Thymus (tissue), 14 donors: ENCODE measurements at places on chromosomes 13 and 19.
A peak's percentile ranks its signal among the peaks of the same experiment; 100 is the strongest.

- DNase-seq: no peak
These were observed 11.3 kb upstream of the ERICH6B start for GRCh38 chr13:45626731-45627374.

DNA sequence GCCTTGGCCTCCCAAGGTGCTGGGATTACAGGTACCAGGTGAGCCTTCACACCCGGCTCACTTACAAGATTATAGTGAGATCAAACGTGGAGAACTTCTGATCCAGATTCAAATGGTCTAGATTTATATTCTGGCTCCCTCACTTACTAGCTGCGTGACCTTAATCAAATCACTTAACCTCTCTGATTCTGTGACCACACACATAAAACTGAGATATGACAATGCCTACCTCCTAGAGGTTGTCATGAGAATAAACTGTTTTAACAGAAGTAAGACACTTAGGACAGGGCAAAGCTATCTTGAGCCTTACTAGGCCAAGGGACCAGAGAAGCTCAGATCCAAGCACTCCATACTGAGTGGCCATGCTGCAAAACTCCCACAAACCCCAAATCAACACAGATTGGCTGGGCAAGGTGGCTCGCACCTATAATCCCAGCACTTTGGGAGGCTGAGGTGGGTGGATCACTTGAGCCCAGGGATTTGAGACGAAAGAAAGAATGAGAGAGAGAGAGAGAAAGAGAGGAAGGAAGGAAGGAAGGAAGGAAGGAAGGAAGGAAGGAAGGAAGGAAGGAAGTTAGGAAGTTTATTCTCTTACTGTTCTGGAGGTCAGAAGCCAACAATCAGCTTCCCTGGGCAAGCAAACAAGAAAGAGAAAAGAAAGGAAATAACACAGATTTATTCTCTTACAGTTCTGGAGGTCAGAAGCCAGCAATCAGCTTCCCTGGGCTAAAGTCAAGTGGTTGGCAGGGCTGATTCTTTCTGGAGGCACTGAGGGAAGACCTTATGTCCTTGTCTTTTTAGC is 46.1 kb upstream of the MAP3K10 start:
- DNase-seq: no peak

DNA sequence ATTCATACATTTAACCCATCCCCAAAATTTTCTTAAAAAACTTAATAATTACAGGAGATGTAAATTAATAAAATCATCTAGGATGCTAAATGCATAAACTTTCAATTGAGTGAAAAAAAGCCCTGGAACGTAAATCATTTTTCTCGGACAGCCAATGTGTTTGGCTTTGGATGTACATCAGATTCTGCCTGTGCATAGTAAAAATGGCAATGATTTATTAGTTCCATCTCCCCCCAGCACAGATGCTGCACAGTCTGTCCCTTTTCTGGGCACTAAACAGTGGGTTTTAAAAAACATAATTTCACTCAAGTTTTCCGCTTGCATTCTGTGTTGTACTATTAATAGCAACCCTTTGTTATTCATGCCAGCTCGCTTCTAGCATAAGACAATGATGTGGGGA is 147.7 kb downstream of the TM9SF2 start:
- DNase-seq: no peak

DNA sequence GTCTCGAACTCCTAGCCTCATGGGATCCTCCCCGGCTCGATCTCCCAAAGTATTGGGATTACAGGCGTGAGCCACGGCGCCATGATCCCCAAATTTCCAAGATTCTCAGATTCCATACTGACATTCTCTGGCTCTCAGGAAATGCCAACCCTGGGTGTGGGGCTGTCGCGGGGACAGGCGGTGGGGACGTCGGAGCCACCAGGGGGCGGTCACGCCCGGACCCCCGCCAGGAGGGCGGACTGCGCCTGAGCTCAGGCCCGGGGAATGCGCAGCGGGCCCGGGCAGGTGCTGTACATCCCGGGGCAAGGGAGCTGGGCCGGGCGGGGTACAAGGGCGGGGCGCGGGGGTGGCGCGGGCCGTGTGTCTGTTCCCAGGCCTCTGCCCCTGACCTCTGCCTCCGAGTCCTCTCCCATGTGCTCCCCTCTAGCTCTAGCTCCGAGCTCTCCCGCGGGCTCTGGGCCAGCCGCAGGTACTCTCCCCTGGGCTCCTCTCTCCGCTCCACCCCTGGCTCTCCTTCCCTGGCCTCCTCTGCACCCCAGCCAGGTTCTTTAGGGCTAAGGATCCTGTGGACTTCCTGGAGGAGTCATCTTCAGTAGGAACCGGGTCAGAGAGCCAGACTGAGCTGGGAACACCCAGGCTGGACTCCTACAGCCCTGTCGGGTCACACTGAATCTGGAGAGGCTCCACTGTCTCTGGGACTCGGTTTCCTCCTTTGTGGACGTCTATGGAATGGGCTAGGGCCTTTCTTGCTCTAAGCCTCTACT is 2.4 kb downstream of the PPP1R13L start:
- DNase-seq: peak; percentile 49

DNA sequence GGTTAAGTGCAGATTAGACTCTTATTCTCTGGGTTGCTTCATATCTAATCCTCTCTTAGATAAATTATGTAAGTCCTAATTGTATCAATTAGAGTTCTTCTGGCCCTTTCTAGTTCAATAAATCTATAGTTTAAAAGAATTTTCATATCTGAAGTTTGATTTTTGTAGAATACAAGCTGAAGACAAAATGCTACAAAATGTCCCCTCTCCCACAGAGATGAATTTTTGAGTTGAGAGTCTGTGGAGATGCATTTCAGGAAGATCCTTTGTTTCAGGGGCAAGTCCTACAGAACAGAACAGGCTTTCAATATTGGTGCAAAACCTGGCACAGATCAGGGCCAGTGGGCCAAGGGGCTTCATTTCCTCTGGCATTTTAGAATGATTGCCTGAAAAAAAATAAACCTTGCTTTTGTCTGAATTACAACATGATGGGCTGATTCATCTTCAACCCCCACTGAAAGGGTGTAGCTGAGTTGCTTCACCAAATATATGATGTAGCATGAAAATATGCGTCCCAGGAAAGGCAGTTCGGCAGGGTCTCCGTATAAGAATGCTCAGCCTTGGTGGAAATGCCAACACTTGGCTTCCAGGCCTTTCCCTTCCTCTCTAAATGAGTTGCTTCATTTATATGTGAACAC is 6.4 kb upstream of the IPO5 start:
- no peak for DNase-seq

DNA sequence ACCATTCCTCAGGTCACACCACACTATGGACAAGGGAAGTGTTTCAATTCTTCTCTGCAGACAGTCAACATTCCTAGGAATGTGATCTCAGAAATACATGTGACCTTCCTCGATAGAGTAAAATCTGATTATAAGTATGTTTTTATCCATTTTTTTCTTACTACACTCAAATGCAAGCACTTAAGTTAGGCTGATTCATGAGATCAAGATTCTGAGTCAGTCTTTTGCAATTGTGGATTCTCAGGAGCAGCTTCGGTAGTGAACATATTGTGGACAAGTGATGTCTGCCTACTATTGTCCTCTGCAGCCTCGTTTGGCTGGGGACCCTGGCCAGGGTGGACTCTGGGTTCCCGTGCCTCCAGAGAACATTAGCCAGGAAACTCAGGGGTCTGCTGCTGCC is 3.2 kb downstream of the SERPINE3 start:
- no peak for DNase-seq

GRCh38 chr13:65461590-65461989 is 1768.5 kb downstream of the PCDH9 start:
- no peak for DNase-seq

DNA sequence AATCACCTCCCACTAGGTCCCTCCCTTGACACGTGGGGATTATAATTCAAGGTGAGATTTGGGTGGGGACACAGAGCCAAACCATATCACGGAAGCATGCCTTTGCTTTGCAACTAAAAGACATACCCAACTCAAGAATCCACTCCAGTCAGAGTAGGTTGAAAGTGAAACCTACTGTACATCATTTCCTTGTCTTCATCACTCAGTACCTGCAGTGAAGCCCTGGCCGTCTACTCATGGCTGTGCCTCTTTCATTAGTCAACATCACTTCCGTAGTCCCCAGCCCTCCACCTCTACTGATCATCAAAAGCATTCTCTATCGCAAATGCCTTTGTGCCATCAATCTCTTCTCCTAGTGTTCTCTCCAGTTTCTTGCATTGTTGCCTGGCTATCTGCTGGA is 343.1 kb upstream of the ARGLU1 start:
- DNase-seq: no peak

DNA sequence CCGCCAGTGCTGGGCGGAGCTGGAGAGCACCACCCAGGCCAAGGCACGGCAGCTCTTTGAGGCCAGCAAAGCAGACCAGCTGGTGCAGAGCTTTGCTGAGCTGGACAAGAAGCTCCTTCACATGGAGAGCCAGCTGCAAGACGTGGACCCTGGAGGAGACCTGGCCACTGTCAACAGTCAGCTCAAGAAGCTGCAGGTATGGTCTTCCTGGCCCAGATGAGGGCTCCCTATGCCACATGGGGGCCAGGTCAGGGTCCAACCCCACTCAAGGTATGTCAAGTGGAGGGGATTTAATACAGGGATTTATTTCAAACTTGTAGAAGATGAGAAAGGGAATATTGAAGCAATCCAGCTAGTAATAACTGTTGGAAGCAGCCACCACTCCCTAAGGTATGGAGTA is 42.5 kb upstream of the SHKBP1 start:
- DNase-seq: no peak

GRCh38 chr13:101536079-101536478 is 83.6 kb downstream of the ITGBL1 start:
- no peak for DNase-seq

GRCh38 chr19:49065905-49066512 is 1.4 kb upstream of the NTF4 start:
- DNase-seq: no peak

DNA sequence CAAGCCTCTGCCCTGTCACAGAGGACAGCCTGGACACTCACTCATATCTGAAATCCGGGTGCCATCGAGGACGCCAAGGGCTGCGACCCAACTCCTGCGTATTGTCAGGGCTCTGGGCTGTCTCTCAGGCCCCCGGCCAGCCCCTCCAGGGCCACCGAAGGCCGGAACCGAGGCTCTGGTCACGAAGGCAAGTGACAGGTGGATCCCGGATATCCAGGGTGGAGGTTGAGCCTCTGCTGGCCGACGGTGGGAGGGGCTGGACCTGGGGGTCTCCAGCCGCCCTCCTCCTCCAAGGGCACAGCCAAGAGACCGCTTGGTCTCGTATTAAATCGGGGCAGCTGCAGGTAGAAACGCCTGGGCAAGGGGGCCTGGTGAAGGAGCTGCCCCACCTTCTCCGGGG is 5.4 kb downstream of the RNF126 start:
- DNase-seq: no peak

DNA sequence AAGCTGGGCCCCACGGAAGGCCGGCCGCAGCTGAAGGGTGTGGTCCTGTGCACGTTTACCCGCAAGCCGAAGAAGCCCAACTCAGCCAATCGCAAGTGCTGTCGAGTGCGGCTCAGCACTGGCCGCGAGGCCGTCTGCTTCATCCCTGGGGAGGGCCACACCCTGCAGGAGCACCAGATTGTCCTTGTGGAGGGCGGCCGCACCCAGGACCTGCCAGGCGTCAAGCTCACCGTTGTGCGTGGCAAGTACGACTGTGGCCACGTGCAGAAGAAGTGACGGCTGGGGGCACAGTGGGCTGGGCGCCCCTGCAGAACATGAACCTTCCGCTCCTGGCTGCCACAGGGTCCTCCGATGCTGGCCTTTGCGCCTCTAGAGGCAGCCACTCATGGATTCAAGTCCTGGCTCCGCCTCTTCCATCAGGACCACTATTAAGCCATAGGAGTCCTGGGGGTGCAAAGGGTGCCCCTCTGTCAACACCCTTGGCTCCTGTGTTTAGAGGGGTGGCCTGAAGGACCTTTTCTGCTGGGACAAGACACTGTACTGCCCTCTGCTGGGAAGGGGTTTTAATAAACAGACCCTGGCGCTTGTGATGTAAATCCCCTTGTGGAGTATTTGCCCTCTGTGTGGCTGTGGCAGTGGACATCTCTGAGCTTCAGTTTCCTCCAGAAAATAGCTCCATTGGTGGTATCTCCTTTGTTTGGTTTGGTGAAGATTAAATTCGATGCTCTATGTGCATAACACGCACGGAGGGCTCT is 1.9 kb downstream of the MRPS12 start:
- no peak for DNase-seq

DNA sequence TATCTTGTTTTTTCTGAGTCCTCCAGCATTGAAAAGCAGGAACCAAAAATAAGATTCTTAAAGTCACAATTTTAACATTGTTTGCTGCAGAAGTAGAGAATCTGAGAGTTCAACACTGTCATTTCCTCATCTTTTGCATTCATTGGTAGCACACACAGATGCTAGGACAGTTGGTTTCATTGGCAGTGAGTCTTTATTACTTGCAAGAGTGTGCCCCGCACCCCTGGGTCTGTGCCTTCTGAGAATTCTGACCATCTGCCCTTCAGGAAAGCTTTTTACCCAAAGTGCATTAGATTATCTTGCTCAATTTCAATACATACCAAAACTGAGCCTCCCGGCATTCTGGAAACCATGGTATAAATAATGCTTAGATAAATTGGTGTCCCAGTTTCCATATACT is 247.7 kb upstream of the SLITRK1 start:
- no peak for DNase-seq

DNA sequence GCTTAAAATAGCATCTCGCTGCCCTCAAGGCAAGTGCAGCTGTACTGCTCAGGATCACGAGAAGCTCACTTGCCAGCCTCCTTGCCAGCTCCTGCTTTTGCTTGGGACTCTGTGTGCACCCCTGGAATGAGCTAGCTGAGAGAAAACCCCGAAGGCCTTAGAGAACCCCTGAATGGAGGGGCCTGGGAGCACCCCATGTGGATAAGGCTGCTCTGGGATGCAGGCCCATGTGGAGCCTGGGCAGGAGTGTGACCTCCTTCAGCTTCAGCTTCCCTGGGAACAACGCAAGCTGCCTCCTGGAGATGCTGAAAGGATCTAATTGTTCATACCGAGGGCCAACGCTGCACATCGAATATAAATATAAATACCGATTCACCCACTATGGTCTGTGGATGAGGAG is 109.2 kb downstream of the HSPH1 start:
- DNase-seq: no peak

DNA sequence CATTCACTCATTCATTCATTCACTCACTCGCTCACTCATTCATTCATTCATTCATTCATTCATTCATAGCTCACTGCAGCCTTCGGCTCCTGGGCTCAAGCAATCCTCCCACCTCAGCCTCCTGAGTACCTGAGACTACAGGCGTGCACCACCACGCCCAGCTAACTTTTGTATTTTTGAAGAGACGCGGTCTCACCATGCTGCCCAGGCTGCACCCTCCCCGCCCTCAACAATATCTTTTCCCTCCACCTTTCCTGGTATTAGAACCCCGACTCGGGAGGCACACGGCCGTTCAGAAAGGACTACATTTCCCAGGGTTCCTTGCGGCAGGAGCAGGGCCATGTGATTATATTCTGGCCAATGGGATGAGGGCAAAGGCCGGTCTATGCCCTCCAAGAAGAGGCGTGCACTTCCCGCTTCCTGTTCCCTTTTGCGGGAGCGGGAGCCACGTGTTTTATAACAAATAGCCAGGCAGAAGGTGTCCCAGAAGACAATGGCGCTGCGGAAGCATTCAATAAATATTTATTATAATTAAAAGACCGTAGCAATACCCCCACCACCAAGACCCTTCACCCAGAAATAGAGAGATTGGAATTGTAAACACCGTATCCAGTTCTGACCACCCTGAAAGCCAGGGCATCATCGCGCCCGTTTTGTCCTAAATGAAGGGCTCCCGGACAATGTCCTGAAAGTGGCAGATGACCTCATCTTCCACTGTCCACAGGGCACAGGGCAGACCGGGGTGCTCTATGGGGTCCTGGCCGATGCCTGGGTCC is 15.9 kb downstream of the TICAM1 start:
- DNase-seq: peak; percentile 81

GRCh38 chr19:40705362-40705651 is 11.4 kb downstream of the COQ8B start:
- no peak for DNase-seq
